ENCODE measurements at places on chromosomes 13 and 19. TPM values are rescaled to one million over a fixed set of nuclear protein-coding genes. Genes with fewer than 3 reads are reported as not detected.

DNA sequence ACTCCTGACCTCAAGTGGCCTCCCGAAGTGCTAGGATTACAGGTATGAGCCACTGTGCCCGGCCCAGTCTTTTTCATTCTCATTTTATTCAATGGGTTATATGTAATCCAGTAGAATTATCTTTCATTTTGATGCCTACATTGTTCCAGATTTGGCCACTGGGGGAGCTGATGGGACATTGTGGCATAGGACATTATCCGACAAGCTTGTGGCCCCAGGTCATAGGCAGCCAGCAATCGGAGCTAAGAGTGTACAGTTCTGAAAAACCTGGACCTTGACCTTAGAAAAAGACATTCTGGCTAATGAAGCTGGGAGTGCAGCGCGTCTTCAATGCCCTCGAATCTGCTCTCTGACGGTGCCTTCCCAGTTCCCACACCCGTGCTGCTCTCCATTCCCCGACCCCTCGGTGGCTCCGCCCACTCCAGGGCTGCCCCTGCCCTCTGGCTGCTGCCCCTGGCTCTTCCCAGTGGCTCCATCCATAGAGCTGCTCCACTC, 108.7 kb downstream of the TEX29 start:
- DNase-seq, result peak; percentile 41

- DNase-seq, result no peak
These were observed 4.7 kb upstream of the MYBPC2 start for GRCh38 chr19:50427997-50428425.

DNA sequence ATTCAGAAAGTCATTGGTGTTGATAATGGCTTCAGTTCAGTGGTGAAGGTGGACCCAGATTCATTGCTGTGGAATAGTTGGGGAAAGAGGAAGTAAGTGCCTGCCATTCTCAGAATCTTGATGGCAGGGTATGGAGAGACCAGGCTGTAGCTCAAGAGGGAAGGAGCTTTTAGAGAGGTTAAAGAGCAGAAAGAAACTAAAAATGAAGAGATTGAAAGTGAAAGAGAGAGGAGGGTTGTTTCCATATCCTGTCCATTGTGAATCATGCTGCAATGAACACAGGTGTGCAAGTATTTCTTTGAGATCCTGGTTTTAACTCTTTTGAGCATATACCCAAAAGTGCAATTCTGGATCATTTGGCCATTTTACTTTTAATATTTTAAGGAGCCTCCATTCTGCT, 12.5 kb downstream of the GJB6 start:
- DNase-seq, result no peak

DNA sequence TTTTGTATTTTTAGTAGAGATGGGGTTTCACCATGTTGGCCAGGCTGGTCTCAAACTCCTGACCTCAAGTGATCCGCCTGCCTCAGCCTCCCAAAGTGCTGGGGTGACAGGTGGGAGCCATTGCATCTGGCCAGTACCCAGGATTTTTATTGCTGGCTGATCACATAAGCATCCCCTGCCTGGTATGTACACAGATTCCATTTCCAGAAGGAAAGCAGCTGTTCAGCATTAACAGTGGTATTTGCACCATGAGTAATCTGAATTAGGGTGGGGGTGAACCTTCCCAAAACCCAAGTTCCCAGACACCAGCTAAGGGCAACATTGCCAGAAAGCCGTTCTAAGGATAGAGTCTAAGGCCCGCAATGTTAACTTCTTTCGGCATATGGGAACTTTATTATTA, 7.3 kb downstream of the ZNF555 start:
- no peak for DNase-seq

DNA sequence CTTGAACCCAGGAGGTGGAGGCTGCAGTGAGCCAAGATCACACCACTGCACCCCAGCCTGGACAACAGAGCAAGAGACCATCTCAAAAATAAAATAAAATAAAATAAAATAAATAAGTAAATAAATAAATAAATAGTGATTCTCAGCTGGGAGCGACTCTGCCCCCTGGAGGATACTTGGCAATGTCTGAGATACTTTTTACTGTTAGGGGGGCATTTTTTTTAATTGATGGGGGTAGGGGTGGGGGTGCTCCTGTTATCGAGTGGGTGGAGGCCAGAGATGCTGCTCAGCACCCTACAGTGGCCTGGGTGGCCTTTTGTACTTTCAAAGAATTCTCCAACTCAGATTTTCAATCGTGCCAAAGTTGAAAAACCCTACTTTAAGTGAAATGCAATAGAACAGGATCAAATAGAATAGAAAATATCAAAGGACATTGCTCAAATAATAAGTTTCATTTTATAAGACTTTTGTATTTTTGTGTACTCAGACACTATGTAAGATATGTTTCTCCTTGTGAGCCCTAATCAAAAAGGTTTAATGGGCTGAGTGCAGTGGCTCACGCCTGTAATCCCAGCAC, 7.1 kb upstream of the CLPP start:
- no peak for DNase-seq

GRCh38 chr13:20418953-20419352, 106.7 kb downstream of the CRYL1 start:
- DNase-seq, result no peak

DNA sequence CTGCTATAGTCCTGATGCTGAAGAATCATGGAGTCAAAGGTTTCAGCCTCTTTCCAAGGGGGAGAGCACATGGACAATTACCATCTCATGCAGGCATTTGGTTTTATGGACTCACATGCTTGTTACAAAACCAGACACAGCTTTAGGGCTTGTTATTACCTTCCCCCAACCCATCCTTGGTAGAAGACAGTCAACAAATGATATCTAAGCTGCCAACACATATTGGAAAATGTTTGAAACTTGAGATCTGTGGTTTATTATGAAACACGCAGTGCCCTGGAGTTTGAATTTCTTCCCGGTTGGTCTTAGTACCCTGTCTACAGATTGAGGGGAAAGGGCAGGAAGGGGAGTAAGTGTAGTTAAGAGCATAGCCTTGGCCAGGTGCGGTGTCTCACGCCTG, 12.5 kb upstream of the CYP2A6 start:
- DNase-seq, result no peak

GRCh38 chr13:73212482-73212881, 153.7 kb downstream of the KLF5 start:
- DNase-seq, result no peak

- DNase-seq, result no peak
These were observed 50.9 kb upstream of the C13orf46 start for GRCh38 chr13:114024603-114025404.

GRCh38 chr13:23203516-23203915, 22.7 kb downstream of the SGCG start:
- DNase-seq, result no peak

GRCh38 chr13:21385710-21386109, 73.4 kb downstream of the ZDHHC20 start:
- no peak for DNase-seq

DNA sequence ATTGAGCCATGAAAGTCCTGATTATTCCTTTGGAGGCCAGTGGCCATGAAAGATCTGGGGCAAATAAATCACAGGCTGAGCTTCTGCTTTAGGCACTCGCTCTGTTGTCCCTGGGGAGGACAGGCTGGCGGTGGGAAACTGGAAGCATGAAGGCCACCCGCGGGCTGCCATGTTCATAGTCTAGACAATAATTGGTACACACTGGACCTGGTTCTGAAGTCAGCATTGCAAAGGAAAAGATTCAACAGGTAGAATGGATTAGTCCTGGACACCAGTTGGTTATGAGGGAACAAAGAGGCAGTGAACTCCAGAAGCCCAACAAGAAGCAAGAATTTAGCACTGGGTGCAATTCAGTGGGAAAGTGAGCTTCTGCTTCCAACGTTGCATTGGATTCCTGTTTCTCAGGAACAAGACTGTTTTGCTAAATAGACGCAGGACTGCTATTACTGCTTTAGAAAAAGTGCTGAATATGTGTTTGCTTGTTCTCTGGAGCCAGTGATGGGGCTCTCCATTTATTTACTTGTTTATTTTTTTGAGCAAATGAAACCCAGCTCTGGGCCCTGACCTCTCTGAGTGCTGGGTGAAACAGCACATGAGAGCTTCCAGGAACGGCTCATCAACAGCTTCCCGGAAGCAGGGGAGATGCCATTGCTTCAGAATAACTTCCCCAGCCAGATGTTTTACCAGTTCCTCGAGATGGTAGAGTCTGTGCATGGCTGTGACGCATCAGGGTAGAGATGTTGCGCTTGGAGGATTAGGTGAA, 336.4 kb downstream of the ZNF536 start:
- DNase-seq, result no peak

DNA sequence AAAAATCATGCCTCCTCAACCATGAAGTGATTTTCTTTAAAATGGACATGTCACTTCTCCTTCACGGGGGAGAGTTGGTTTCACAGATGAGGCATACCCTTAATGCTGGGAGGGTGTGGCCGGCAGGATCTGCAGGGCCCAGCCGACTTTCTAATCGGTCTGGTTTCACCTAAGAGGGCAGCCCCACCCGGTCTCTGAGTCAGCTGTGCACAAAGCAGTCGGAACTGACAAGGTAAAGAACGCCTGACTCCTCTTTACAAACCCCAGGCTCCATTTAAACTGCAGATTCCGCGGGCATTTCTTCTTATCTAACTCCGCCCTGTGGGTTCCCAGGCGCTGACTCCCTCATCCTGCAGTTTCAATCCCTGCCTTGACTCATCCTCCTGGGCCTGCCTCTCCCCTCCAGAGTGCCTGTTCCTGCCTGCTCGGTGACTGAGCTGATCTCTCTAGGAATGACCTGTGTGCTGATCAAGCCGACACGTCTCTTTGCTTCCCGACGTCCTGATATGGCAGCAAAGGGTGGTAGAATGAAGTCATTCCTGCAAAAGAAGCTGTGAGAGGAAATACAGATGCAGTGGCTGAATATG, 63.4 kb downstream of the EFNB2 start:
- DNase-seq, result peak; percentile 36

- no peak for DNase-seq
These were observed 233.8 kb downstream of the SLC7A1 start for GRCh38 chr13:29361716-29362115.

DNA sequence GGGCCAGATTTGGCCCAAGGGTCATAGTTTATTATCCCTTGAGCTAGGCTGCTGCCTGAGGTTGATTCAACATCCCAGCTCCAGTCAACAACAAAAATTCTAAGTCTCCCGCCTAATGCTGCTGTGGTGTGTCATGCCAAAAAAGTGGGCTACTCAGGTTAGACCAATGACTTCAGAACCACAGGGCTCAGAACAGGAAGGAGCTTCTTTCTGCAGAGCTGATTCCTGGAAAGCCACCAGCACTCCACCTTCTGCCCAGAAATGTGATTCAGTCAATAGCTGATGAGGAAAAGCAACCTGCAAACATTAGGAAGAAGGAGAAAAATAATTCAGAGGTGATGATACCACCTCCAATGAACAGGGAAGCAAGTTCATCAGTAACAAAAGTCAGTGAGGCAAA, 56.1 kb upstream of the SERPINE3 start:
- DNase-seq, result no peak

GRCh38 chr19:46404753-46405468, 8.5 kb downstream of the CCDC8 start:
- no peak for DNase-seq

DNA sequence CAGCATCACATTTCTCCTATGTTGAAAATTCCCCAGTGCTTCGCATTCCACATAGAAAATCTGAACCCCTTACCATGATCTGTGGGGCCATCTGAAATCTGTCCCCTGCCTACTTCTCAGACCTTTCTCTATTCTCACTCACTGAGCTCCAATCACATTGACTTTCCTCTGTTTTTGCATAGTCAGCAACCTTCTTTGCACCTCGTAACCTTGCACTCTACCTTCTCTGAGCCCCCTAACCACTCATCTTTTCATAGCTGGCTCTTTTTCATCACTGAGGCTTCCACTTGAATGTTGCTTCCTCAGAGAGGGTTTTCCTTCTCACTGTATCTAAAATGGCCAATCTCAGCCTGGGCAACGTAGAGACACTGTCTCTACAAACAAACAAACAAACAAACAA, 286.3 kb downstream of the GPC5 start:
- DNase-seq, result no peak

GRCh38 chr19:53333066-53333462, 485 bp upstream of the ZNF845 start:
- DNase-seq, result no peak

- DNase-seq, result no peak
These were observed 180.6 kb downstream of the COG6 start for GRCh38 chr13:39836038-39836437.

GRCh38 chr19:55677572-55678028, 2.6 kb downstream of the EPN1 start:
- DNase-seq, result no peak

GRCh38 chr13:113882716-113883115, 18.8 kb upstream of the GAS6 start:
- DNase-seq, result no peak

DNA sequence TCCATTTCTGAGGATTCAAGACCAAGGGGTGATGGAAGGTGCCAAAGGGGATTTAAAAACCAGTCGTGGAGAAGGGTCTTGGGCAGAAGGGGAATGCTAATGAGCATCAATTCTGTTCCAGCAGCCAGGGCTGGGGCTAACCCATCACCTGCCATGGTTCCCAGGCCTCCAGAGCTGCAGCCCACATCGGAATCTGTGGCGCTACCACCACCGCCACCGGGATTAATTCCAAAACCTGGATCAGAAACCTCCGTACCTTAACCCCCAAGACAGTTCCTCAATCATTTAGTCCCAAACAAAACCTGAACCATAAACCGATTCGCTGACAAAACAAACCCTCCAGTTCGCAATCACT, 583 bp downstream of the ZNF615 start:
- no peak for DNase-seq

DNA sequence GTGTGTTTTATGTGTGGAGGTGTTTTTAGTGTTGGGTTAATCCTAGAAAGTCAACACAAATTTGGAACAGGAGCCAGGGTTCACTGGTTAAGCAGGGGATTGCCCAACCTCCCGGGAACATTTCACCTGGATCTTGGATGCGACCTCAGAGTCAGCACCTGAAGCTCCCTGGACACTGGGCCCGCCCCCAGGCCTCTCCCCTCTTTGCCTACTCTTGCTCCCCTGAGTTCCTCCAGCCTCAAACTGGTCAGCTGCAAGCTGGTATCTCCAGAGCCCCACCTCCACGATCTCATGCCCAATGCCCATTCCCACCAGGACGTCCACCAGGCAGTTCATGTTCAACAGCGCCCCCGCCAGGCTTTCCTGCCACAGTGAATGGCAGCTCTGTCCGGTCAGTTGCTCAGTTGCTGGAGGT, 9.7 kb downstream of the HSD17B14 start:
- no peak for DNase-seq

The TMEM150B gene
- not detected for total RNA-seq

The MBD3L2 gene
- total RNA-seq, result not detected

The ZBTB32 gene
- not detected for total RNA-seq

The LGI4 gene
- not detected for total RNA-seq

The CGB5 gene
- not detected for total RNA-seq

The SLC10A2 gene
- total RNA-seq, result not detected

The PLK5 gene
- total RNA-seq, result 0.05 TPM

The ZFP36 gene
- total RNA-seq, result 15.1 TPM

The OR7E24 gene
- not detected for total RNA-seq

The CEACAM7 gene
- total RNA-seq, result not detected

The TTYH1 gene
- total RNA-seq, result not detected

The KIR2DL3 gene
- total RNA-seq, result not detected

The LIG1 gene
- total RNA-seq, result 25.9 TPM

The PNMA8C gene
- total RNA-seq, result not detected

The ERICH6B gene
- total RNA-seq, result not detected

The RPS19 gene
- 2,127 TPM for total RNA-seq
